CD4-positive, alpha-beta T cell treated with Interleukin-15 for 4 hours (primary cell): ENCODE measurements at places on chromosomes 11 and 22.

GRCh38 chr11:126103150-126103549 lies 40.5 kb upstream of the CDON start:
- DNase-seq, result no peak

DNA sequence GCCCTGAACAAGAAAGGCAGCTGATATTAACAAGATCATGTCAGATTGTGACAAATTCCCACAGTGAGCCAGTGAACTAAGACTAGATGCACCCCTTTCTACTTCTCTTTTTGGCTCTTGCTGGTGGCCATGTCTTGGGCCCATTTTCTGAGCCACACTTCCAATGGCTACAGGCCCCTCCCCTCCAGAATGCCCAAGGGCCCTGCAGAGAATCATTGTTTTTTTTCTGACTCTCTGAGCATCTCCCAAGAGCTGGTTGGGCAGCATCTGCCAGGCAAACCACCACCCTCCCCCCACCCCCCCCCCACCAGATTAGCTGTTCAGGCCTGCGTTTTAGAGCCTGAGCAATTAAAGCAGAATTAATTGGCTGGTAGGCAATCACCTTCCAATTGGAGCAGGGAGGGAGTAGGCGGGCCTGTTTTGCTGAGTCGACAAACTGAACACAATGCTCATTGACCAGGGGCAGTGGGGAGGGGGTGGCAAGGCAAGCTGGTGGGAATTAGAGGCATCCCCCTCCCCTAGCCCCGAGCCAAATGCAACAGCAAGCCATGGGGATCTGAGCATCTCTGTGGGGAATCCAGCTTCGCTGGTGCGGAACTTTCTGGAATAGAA lies 541.4 kb downstream of the MN1 start:
- no peak for DNase-seq

GRCh38 chr11:17719938-17720795 lies 796 bp downstream of the MYOD1 start:
- no peak for DNase-seq

GRCh38 chr11:63879598-63880402 lies 37.2 kb downstream of the RCOR2 start:
- DNase-seq, result no peak

GRCh38 chr11:13448876-13449275 lies 14.1 kb downstream of the BTBD10 start:
- DNase-seq, result no peak

GRCh38 chr11:47514825-47515647 lies 37.9 kb downstream of the CELF1 start:
- DNase-seq, result peak; percentile 36

GRCh38 chr22:19239464-19239863 lies 52.1 kb downstream of the CLTCL1 start:
- no peak for DNase-seq

DNA sequence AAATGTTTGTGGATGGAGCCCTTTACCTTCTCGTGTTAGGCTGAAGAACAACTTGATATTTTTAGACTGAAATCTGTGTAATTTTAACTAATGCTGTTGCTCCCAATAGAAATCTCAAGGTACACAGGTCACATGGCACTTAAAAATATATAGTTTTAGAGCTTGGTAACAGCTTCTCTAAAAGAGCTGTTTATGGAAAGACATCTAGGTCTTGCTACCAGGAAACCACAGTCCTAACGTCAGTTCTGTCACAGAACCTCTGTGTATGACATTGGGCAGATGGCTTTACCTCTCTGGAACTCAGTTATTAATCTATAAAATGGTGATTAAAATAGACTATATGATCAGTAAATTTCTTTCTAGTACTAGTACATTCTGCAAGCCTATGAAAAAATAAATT lies 35.4 kb downstream of the PAK1 start:
- DNase-seq, result no peak

- DNase-seq, result no peak
Measured at GRCh38 chr11:70360211-70360610, 38.1 kb upstream of the CTTN start.

DNA sequence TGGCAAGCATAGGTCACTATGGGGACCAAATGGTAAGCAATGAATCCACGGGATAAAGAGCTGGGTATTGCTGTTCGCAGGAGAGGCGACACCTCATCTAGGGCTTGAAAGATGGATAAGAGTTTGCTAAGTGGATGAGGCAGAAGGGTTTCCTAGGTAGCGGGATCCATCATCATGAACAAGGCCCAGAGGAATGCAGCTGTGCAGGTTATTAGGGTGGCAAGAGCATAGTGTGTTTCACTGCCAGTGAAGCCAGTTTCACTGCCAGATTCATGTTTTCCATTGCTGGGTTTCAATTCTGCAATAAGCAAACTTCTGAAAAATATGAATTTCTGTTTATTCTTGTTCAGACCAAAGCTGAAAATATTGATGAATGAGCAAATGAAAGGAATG lies 27.2 kb downstream of the WEE1 start:
- no peak for DNase-seq

DNA sequence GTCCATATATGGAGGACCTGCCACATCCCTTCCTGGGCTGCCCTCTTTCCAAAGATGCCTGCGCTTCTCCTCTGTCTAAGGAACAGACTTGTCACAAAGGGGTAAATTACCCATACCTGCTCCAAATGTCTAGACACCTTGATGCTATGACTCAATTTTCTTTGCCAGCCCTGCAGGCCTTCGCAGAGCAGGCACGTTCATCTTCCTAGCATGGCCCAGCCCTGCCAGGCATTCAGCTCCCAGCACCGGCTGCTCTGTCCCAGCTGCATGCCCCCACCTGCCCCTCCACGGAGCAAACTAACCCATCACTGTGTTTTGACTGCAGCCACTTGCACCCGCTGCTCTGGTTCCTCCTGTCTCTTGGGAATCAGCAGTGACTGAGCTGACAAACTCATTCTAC lies 526.1 kb downstream of the MIAT start:
- no peak for DNase-seq

- no peak for DNase-seq
Measured at GRCh38 chr11:127738771-127739286, 738.3 kb upstream of the KIRREL3 start.

GRCh38 chr11:69189059-69189458 lies 33.3 kb downstream of the SMIM38 start:
- DNase-seq, result no peak

DNA sequence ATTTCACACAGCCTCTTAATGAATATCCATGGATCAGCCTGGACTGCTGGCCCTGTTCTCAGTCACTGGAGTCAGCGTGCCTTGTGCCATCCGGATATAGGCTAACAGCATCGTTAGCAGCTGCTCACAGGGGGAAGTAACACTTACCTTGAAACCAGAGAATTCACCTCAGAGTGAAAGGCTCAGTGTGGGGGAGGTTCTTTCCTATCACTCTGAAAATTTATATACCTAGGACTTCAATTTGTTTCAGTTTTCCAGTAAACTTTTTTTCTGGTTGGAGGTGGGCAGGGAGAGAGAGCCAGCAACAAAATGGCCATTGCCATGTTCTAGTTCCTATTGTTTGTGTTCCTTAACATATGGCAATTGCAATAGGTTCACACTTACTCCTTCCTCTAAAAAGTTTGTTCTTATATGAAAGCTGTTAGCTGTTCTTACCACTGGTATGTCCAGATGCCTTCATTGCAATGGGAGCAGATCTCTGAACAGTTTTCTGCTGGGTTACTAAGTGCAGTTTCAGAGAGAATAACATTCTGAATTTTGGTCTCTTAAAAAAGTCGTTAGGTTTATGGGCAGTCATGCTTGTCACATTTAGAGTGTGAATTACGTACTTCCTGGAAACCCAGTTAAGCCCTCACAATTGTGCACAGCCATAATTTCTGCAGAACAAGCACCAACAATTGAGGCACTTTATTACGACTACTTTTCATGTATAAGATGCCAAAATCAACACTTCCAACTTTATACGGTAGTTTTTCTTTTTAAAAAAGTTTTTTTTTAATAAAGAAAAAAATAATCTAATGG lies 247.6 kb downstream of the CADM1 start:
- DNase-seq, result peak; percentile 23

- DNase-seq, result no peak
Measured at GRCh38 chr11:6303661-6304060, 16.6 kb downstream of the CAVIN3 start.

GRCh38 chr11:92826136-92826535 lies 143.3 kb upstream of the MTNR1B start:
- no peak for DNase-seq

DNA sequence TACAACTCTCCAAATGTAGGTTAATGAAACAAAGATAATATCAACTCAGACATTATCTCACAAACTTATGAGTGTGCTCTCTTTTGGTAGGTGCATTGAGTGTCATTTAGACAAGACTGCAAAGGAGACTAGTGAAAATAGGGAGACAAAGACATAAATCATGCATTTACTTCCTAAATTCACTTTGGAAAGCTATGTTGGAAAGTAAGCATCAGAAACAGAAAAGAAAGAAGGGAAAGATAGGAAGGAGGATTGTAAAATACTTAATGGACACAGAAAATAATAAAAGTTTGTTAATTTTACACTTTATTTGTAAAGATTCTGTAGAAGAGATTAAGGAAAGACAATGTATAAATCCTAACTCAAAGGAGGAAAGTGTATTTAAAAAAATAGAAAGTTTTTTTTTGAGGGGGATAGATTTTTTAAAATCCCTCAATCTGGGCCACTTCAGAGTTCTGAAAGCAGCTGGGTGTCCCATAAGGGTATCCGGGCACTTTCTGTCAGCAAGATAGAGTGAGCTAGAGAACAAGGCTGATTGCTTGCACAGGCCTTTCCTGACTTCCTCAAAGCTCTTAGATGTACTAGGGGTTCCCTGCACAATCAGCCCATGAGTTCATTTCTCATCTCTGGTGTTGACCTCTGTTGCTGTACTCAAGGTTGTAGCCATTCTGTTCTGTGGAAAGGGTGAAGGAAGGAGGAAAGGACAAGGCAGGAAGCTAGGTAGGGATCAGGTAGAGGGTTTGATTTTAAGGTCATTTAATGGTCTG lies 22.4 kb upstream of the RDX start:
- no peak for DNase-seq

DNA sequence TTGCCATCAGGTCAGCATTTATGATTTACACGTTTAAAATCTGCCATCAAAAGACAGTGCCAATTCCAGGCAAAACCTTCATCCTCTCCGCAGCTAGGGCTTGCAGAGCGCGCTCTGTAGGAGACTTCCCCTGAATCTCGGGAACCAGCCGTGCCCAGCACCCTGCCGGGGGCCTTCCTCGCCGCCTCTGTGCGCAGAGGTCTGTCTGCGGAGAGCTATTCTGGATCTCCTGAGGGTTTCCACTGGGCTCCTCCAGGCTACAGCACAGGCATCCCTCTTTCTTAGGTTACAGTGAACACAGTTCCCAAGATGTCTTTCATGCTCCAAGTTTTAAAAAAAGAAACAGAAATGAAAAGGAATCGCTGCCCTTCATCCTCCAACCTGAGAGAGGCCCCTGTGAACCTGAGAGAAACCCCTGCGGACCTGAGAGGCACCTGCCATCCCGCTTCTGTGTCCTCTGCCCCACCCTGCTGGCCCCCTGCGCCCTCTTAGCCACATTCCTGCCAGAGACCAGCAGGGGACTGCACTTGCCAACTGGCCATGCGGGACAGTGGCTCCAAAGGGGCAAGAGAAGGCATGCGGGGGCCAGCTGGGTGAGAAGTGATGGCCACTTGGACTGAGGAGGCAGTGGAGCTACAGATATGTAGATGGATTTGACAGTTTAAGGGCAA lies 16.1 kb downstream of the TP53AIP1 start:
- DNase-seq, result no peak

DNA sequence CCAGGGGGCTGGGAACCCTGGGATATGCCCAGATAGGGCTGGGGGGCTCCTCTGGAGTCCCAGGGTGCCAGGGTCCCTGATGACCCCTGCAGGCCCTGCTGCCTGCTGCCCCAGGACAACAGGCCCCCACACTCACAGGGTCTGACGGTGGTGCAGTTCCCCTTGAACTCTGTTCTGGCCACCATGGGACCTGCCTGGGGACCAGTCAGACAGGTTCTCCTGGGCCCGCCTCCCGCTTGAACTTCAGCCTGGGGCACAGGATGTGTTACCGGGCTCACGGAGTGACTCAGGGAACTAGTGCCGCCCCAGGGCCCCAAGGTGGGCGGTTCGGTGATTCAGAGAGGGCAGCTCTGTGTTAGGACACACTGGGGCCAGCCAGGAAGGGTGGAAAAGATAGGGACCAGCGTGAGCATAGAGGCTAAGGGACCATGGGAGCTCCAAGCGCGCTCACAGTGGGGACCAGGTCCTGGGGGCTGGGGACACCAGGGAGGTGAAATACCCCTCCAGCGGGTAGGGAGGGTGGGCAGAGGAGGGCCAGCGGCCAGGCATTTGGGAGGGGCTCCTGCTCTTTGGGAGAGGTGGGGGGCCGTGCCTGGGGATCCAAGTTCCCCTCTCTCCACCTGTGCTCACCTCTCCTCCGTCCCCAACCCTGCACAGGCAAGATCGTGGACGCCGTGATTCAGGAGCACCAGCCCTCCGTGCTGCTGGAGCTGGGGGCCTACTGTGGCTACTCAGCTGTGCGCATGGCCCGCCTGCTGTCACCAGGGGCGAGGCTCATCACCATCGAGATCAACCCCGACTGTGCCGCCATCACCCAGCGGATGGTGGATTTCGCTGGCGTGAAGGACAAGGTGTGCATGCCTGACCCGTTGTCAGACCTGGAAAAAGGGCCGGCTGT lies 21.5 kb upstream of the TXNRD2 start:
- no peak for DNase-seq

DNA sequence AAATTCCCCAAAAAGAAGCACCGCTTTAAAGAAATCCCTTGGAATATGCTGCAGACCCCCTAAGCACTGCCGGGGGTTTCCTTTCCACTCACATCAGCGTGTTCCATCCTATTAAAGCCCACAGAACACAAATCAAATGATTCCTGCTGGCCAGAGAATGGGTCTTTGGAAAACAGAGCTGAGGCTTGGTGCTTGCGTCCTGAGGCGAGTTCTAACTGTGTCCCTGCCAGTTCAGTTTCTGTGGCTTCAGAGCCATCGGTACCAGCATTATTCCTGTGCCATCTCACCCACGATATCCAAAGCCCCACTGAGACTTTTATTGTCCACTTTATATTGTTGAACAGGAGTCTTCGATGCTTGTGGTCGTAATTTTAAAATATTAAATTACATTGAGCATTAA lies 142.0 kb upstream of the SYT13 start:
- no peak for DNase-seq

GRCh38 chr22:24329453-24329852 lies 58.8 kb downstream of the SPECC1L start:
- DNase-seq, result no peak

DNA sequence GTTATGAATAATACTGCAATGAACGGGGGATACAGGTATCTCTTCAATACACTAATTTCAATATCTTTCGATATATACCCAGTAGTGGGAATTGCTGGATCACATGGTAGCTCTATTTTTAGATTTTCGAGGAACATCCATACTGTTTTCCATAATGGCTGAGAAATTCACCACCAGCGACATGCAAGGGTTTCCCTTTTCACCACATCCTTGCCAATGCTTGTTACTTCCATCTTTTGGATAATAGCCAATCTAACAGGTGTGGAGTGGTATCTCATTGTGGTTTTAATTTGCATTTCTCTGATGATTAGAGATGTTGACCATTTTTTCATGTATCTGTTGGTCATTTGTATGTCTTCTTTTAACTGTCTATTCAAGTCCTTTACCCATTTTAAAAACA lies 5.9 kb downstream of the IL10RA start:
- no peak for DNase-seq

GRCh38 chr22:44648821-44649565 lies 53.0 kb upstream of the PRR5 start:
- no peak for DNase-seq

GRCh38 chr11:125423247-125423849 lies 72.7 kb downstream of the FEZ1 start:
- peak; percentile 16 for DNase-seq

GRCh38 chr11:68309621-68310185 lies 2.7 kb upstream of the LRP5 start:
- DNase-seq, result no peak

GRCh38 chr11:34356913-34357700 lies 703 bp downstream of the ABTB2 start:
- DNase-seq, result peak; percentile 19
